NCI-H446 treated with DMSO at 0.1 percent for 48 hours (cell line): ENCODE measurements at places on chromosomes 7 and 10.

GRCh38 chr7:22715969-22716368, 11.0 kb upstream of the IL6 start:
- no peak for DNase-seq

DNA sequence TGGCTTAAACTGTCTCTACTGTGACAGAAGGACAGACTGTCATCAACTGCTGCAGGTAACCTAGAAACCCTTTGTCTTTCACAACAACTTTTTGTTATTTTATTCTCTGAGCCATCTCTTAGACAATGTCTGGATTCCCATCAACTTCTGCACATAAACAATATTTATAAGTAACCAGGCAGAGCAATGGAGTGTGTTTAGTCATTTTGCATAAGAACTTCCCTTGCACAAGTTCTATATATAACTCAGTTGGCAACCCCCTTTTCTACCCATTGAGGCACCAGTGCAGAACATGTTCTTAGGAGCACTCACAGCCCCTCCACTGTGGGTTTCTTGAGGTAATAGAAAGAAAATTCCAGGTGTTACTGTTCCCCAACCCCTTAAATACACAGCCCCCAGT, 65.0 kb upstream of the IL6 start:
- no peak for DNase-seq

DNA sequence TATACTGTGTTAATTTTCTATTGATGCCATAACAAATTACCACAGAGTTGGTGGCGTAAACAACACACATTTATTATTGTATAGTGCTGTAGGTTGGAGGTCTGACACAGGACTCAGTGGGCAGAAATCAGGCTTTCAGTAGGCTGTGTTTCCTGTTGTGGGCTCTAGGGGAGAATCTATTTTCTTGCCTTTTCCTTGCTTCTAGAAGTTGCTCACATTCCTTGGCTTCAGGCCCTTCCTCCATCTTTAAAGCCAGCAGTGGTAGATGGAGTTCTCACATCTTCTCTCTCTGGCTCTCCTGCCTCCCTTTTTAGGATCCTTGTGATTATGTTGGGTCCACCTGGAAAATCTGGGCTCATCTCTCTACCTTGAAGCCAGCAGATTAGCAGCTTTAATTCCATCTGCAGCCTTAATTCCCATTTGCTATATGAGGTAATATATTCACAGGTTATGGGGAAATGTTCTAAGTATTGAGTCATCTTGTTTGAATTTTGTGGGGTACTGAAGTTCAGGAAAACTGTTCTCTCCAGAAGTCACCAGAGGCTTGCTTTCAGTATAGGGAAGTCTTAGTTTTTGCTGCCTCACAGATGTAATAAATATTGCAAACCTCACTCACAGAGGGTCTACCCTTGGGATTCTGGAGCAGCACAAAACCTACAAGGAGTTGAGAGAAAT, 38.9 kb downstream of the CCNY start:
- DNase-seq, result no peak

GRCh38 chr7:47600199-47601118, 18.5 kb upstream of the TNS3 start:
- no peak for DNase-seq

GRCh38 chr7:112481833-112482670, 1.3 kb downstream of the LSMEM1 start:
- no peak for DNase-seq

GRCh38 chr7:132117636-132118035, 458.6 kb downstream of the PLXNA4 start:
- DNase-seq, result no peak

DNA sequence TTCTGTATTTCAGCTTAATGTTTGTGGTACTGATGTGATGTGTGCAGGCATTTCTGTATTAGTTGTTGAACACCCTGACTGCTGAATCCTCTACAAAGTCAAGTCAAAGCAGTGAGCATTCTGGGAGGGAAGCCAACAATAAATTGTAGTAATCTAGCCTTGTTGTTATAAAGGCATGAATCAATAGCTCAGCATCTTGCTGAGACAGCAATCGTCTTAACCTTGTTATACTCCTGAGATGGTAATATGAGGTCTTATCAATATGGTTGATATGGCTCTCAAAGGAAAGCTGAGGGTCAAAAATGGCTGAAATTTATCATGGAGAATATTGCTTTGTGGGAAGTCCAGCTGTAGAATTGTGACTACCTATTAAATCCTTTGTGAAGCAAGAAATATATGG, 299.4 kb downstream of the DNAJB9 start:
- DNase-seq, result no peak

- no peak for DNase-seq
These were observed 22.7 kb upstream of the AASS start for GRCh38 chr7:122166740-122167139.

DNA sequence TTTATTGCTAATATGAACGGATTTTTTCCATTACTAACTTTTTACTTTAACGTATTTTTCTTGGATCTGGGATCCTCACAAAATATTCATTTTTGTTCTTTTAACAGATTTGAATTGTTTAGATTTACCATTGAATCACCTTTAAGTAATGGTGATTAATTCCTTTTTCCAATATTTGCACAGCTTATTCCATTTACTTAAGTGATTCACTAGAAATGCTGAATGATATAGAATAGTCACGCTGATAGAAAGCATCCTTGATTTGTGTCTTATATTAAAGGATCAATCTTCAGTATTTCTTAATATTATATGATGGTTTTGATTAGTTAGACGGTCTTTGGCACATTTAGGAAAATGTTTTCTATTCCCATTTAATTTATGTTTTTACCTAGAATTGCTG, 116.4 kb upstream of the LRRTM3 start:
- no peak for DNase-seq

- DNase-seq, result no peak
These were observed 148.7 kb downstream of the BICC1 start for GRCh38 chr10:58661336-58661735.

- DNase-seq, result peak; percentile 49
These were observed at the start of gene SEMA3A for GRCh38 chr7:84194484-84195271. Gene SEMA3A, minus strand, starts transcription at chr7:84194789. Its CDS starts 203 bp downstream, at chr7:84194586.

DNA sequence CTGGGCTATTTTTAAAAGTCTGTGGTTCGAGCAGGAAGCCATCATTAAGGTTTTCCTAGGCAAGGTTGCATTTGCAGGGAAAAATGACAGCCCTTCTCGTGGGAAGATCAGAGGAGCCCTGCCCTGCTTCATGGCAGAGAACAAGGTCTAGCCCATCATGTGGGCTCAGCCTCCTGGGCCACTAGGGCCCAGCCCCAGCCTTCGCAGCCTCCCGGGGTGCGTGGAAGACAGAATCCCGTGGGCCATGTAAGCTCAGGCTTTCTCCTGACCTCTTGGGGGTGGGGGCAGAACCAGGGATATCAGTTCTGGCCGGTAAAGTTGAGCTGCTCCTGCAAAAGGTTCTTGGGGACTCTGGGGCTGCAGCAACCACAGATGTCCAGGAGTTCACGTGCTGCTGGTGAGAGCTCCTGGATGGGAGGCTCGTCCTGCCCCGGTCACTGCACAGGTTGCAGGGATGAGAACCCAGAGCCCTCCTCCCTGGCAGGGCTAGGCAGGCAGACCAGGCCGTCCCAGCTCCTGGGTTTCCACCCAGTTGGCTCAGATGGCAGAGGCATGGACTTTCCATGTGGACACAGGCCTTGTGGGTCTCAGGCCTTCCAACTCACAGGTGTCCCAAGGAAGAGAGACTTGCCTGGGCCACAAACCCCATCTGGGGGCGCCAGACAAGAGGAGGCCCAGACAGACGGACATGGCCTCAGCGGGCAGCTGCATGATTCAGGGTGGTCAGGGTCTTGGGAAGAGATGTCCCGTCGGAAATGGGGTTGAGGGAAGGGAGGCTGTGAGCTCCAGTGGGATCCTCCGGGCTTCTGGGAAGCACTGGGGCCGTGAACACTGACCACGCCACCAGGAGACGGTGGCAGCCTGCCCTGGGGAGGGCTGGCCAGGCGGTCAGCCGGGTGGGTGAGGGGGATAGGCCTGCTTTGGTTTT, 126.2 kb downstream of the NEURL1 start:
- DNase-seq, result no peak

- DNase-seq, result no peak
These were observed 64.5 kb upstream of the PDLIM1 start for GRCh38 chr10:95355301-95355700.

GRCh38 chr7:1176891-1177373, 16.9 kb upstream of the ZFAND2A start:
- DNase-seq, result no peak

- no peak for DNase-seq
These were observed 493 bp downstream of the ZMIZ2 start for GRCh38 chr7:44748948-44749731.

DNA sequence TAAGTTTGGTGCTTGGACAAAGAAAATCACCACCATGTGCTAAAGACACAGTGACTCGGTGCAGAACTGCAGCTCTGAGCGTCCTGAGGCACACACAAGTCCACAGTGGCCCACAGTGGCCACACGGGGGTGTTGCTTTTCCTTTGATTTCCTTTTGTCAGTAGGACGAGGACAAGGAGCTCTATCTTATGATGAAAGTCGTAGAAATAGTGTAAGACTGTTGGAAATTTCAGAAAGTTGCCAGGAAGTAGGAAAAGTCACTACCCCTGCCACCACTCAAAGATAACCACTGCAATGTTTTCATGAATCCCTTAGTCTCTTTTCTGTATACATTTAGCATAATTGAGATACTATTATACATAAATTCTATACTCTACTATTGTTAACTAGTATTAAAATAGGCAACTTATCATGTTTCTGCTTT, 146.0 kb downstream of the TNS3 start:
- DNase-seq, result no peak

- peak; percentile 3 for DNase-seq
These were observed 34.6 kb downstream of the ZEB1 start for GRCh38 chr10:31353574-31353973.

DNA sequence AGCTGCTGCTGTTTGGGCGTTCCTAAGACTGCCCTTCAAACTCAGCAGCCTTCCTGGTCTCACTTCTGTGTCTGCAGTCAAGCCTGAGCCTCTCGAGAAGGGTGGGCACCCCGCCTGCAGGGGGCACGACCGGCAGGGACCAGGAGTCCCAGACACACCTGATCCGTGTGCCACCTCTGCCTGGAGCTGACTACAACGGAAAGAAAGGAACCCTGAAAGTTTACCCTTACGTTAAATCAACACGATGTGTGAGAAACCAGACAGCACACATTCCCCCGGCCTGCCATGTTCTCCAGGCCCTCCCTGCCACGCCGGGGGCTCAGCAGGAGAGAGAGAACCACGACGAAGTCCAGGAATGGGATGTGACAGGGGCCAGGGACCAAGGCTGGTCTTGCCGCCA, 5.0 kb downstream of the MAD1L1 start:
- no peak for DNase-seq

GRCh38 chr7:126150278-126150958, 1102.3 kb downstream of the GRM8 start:
- DNase-seq, result no peak

- no peak for DNase-seq
These were observed 33.5 kb downstream of the CAMK2B start for GRCh38 chr7:44291733-44292419.

- no peak for DNase-seq
These were observed 83.6 kb downstream of the LRRN3 start for GRCh38 chr7:111174510-111174909.

DNA sequence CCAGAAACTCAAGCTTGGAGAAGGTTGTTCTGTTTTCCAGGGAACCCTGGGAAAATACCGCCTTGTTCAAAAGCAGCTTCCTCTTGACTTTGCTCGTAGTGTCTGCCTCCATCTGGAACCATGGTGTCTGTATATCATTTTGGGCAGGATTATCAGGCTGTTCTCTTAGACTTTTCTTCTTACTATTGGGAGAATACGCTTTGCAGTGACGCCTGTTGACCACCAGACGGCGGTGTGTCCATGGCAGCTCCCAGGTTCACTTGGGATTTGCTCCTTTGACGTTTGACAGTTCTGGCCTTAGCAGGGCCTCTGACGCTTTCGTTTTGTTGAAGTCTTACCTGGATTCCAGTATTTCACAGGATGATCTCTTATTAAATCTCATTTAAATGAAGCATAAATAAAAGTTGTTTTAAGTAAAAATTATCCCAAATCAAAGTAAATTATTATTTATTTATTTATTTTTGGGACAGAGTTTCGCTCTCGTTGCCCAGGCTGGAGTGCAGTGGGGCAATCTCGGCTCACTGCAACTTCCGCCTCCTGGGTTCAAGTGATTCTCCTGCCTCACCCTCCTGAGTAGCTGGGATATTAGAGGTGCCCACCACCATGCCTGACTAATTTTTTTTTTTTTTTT, 41.8 kb upstream of the GJD4 start:
- DNase-seq, result peak; percentile 29

DNA sequence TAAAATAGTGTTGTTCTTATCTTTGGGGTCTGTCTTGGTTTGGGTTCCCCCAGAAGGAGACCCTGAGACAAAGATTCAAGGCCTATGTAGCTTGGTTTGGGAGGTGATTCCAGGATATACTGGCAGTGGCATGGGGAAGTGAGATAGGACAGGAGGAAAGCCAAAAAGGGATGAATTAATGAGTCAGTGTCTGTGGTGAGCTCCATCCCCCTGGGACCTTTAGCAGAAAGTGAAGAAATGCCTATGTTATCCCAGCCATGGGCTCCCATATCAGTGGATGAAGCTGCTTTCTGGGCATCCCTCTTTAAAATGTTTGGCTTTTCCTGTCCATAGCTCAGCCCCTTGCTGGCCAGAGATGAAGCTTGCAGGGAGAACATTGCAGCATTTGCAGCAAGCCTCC, 217.0 kb upstream of the CTBP2 start:
- DNase-seq, result no peak

DNA sequence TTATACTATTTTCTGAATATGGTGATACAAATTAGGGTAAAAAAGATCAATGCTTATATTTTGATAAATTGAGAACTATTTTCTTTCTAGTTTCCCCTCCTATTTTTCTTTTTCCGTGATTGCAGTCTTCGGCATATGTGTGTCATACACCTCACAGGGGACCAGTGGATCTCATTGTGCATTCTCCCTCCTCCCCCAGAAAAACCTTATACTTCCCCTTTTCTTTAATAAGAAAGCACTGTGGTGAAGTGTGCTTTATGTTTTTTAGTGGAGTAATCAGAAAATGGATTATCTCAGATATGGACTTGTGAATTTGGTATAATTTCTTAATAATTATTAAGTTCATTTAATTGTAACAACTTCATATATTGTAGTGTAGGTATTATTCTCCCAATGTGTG, 72.8 kb downstream of the BICC1 start:
- DNase-seq, result no peak

GRCh38 chr10:89250865-89251408, 638 bp downstream of the LIPA start:
- no peak for DNase-seq

GRCh38 chr10:30063099-30063498, 3.7 kb upstream of the JCAD start:
- no peak for DNase-seq

- no peak for DNase-seq
These were observed 14.3 kb downstream of the STRA8 start for GRCh38 chr7:135247746-135248471.

DNA sequence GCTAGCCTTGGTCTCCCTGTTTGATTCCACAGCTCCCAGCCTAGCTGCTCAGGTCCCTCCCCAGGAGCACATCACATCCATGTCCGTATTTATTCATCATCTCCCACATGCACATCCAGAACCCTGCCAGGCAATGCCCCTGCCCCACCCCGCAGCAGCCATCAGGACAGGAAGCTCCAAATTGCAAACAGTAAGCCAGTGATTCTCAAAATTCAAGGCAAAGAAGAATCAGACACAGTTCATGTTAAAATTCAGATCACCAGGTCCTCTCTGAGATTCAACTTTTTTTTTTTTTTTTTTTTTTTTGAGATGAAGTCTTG, 17.7 kb downstream of the LRRC20 start:
- DNase-seq, result no peak

GRCh38 chr10:52558090-52558489, 214.5 kb downstream of the MBL2 start:
- DNase-seq, result no peak
